Activated CD8-positive, alpha-beta memory T cell treated with anti-CD3 and anti-CD28 coated beads for 48 hours (primary cell): ENCODE measurements at places on chromosomes 13 and 19.

DNA sequence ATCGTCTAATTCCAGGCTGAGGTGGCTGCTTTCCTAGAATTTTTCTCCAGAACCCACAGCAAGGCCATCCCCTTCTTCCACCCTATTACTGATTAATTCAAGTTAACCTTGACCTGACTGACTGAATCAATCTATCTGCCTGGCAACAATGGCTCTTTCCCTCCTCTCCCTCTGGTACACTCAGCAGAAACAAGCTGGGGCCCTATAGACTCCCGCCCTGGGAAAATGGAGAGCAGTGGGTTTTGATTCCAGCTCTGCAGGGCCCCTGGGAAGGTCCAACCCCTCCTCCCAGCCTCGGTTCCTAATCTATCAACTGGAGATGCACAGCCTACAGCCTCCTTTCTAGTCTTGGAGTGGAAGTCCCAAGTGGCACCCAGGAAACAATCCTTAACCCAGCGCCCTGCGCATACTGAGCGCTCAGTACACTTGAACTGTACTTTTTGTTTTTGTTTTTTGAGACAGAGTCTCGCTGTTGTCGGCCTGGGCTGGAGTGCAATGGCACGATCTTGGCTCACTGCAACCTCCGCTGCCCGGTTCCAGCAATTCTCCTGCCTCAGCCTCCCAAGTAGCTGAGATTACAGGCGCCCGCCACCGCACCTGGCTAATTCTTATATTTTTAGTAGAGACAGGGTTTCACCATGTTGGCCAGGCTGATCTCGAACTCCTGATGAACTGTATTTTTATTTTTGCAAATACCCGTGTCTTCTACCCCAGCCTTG is 5.2 kb upstream of the C3 start:
- no peak for DNase-seq

- no peak for DNase-seq
Measured at GRCh38 chr13:37144661-37145060, 39.2 kb upstream of the CSNK1A1L start.

DNA sequence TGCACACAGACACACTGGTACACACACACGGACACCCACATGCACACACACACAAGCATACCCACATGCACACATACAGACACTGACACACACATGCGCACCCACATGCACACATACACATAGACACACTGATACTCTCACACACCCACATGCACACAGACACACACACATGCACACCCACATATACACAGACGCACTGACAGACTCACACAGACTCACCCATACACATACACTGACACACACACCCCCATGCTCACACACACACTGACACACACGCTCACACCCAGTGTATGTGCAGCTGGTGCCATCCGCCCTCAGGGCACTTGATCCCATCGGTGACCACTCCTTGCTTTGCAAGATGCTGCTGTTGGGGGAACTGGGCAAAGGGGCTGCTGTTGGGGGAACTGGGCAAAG is 9.7 kb upstream of the RASA3 start:
- no peak for DNase-seq

DNA sequence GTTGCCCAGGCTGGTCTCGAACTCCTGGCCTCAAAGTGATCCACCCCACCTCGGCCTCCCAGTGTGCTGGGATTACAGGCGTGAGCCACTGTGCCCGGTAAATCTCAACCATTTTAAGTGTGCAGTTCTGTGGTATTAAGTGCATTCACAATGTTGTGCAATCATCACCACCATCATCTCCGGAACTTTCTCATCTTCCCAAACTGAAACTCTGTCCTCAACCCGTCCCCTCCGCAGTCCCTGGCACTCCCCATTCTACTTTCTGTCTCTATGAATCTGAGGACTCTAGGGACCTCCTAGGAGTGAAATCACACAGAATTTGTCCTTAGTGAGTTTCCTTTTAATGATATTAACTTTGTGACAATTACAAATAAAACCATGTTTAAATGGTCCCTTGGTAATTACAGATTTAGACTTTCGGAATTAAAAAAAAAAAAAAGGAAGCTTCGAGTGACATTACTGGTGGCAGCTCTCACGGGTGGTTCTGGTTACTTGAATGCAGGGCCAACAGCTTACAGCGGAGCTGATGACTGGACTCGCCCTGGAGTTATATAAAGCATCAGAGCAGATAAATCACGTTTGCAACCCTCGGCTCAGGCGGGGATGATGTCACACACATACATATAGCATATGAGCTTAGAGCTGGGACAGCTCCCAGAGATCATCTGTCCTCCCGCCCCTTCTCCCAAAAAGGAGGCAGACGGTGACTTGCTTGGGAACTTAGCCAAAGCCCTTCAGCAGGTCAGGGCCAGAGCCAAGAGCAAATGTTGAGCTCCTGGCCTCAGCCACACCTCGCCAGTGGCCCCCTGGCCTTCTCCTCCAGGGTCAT is 89.8 kb downstream of the ZNF557 start:
- no peak for DNase-seq

DNA sequence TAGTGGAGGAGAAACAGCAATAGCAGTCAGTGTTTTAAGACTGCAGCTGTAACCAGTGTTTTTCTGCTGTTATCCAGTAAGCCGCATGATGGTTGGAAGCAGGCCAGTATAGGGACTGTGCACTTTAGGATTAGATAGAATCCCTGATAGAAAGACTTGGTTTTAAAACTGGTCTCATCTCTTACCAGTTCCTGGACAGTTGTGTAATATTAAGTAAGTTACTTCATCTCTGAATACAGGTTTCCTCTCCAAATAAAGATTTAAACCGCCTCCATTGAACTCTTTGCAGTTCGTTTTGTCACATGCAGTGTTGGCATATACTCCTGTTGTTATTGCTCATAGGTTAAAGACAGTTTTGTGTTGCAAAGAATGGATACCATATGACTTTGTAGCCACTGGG is 25.6 kb downstream of the URI1 start:
- DNase-seq, result no peak

DNA sequence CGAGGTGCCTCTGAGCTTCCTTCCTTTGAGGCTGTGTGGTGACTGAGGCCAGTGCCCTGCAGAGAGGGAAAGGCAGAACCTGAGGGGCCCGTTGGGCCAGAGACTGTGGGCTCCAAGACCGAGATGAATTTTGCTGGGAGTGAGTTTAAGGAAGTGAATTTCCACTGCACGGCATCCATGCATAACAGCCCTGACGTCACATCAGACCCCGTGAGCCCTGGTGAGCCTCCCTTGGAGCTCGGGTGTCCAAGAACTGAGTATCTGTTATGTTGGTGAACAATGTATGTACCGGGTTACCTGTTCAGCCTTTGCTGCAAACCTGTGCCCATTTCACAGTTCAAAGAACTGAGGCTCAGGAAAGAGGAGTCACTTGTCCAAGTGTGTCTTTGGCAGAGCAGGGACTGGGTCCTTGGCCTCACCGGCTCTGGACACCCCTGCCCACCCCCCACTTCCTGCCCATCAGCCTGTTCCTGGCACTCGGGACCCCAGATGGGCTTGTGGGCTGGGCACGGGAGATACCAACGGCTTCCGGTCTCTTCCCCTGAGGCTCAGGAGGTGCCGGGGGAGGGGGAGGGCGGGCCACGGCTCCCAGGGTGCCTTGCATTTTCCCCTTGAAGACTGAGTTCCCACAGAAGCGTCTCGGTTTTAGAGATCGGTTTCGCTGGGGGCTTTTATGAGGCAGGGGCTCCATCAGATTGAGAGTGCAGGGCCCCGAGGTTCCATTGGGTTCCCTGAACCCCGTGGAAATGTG is 33.7 kb downstream of the NFILZ start:
- no peak for DNase-seq

DNA sequence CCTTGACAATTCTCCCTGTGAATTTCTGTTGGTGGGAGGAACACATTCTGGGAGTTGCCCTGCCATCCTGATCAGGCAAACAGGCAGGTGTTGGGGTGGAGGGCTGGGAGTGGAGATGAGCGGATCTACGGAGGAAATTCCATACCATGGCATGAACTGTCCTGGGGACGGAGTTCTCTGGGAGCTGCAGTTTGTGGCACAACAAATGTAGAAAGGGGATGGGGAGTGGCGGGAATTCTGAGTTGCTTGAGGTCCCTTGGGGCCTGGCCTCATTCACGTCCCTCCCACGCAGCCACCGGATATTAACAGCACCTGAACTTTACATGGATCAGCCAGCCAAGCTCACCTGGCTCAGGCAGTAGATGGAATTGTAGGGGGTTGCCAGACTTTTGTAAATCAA is 70.0 kb downstream of the CHST8 start:
- DNase-seq, result no peak

GRCh38 chr13:46324976-46325375 is 62.1 kb downstream of the RUBCNL start:
- no peak for DNase-seq

DNA sequence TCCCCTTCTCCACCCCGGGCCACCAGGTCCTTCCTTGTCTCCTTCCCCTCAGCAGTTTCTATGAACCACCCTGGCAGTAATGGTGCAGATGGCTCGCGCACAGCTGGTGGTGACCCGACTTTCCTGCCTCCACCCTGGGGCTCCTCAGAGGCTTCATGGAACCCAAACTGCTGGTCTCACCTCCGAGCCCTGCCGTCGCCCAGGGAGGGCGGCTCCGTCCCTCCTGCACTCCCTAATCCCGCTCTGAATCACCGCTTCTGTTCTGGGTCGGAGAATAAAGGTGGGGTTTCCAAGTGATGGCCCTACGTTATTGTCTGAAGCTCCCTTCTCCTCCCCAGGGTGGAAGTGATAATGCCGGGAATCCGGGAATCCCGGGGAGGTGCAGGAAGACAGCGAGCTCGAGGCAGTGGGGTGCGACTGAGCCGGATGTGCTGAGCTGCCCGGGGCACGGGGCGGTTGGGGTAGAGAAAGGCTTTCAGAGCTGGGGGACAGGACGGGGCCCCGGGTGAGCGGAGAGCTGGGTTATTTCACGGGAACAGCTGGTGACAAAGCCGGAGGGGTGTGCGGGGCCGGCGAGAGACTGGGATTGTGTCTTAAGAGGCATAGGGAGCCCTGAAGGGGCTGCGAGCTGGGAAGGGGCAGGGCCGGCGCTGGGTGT is 711 bp downstream of the FUT2 start:
- DNase-seq, result no peak

- DNase-seq, result no peak
Measured at GRCh38 chr13:37277435-37278144, 172.1 kb upstream of the CSNK1A1L start.

GRCh38 chr19:49820125-49820524 is 2.0 kb downstream of the MED25 start:
- no peak for DNase-seq
